Forelimb muscle (tissue), 1 donor: ENCODE measurements at places on chromosomes 1 and 21.

DNA sequence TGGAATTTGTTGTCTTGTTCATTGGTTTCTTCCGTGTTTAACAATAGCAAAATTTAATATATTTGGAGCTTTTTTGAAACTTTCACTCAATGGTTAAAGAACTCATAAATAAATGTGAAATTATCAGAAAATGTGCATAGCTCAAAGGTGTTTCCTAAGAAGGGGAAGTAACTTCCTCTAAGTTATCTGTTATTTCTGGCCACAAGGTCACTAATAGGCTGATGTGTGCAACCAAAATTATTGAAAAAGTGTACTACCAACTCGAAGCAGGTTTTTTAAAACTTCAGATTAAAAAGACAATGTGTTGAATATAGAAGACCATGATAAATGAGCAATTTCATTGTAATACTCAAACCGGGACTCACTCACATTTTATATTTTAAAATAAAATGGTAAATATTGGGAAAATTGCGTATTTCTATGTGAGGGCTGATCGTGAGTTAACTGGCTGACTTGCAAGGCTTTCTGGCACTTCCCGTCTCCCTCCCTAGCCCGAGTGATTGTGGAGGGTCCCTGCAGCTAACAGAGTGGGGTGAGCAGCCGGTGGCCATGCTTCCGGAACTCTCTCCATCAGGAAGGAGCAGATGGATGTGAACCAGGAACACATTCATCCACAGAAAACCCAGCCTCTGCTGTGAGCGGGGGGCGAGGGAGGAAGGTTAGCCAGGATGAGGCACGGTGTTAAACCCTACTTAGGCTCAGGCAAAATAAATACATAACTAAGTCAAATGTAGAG, 96.9 kb downstream of the ERG start:
- DNase-seq = no peak

GRCh38 chr21:23811805-23812204, 1795.5 kb downstream of the MRPL39 start:
- DNase-seq = no peak

- DNase-seq = no peak
These were observed 38.0 kb downstream of the WDR4 start for GRCh38 chr21:42841156-42841915.

DNA sequence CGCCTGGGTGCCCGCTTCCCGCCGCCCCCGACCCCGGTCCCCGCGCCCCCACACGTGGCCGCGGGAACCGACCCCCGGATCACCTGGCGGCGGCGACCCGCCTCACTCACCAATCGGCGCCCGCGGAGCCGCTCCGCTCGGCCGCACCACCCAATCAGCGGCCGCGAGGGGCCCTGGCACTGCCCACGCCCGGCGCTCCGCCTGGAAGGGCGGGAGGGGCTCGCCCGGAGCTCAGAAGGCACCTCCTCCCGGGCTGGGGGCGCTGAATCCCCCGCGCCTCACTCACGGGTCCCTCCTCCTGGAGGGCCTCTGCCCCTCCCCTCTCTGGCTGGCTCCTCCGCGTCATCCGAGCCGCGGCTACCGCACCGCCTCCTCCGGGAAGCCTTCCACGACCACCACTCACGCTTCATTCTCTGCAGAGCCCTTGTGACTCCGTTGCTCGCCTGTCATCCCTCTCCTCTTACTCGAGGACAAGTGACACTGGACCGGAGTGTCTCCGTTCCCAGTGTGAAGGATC, 374 bp downstream of the SH2D5 start:
- DNase-seq = no peak

GRCh38 chr1:203629507-203630082, 3.0 kb downstream of the ATP2B4 start:
- DNase-seq = no peak

GRCh38 chr1:6360117-6360496, 33.5 kb downstream of the ACOT7 start:
- no peak for DNase-seq

DNA sequence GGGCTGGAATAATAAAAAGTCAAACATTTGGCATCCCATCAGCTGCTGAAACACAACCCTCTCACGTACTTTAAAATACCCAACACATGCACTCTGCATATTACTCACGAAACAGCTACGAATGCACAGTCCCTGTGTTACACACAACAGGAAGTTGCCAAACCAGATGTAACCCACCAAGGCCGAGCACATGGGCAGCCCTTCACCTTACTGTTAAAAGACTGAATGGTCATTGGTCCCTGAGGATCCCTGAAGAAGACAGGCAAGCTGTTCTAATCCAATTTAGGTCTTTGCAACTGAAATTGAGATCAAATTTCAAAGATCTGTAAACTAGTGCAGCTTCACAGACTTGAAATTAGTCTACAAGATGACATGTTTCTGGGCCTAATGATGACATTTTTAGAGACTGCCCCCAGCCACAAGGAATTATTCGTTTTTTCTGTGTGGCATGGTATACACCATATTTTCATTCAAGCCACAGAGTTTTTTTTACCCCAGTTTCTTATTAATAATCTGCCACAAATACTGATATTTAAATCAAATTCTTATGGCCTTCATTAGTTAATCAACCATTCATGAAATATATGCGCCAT, 25.6 kb upstream of the IER5 start:
- no peak for DNase-seq

GRCh38 chr1:200619894-200620272, 668 bp downstream of the KIF14 start:
- DNase-seq = no peak

- DNase-seq = no peak
These were observed 7.4 kb downstream of the NR5A2 start for GRCh38 chr1:200034761-200035396.

DNA sequence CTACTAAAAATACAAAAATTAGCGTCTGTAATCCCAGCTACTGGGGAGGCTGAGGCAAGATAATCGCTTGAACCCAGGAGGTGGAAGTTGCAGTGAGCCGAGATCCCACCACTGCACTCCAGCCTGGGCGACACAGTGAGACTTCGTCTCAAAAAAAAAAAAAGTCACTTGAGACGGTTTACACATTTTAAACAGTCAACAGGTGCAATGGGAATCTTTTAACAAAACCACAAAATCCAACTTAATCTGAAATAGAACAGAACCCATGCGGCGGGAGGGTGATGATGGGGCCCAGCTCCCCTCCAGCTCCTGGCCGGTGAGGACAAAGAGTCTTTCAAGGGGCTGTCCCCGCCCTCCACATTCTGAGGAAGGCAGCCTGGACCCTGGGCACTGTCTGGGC, 48.3 kb downstream of the TP73 start:
- DNase-seq = no peak

- no peak for DNase-seq
These were observed 2.5 kb upstream of the ATF6 start for GRCh38 chr1:161763522-161764098.
